SHP77 treated with DMSO at 0.1 percent for 48 hours (cell line): ENCODE measurements at places on chromosomes 16 and 17.

GRCh38 chr17:73765824-73766563, 121.7 kb upstream of the SDK2 start:
- DNase-seq, result no peak

DNA sequence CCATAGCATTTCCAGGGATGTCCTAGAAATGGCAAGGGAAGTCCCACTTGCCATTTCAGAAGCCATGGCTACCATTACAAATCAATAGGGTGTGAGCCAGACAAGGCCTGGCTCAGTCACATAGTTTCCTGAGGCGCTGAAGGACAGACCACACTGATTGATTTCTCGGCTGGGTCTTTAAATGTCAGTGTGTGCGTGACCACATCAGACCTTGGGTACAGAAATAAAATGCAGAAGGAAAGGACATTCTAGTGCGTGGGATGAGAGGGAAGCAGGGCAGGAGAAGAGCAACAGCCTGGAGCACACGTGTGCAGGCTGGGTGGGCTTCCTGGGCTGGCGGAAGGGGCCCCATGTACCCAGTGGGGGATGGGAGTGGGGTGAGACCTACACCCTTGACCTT, 58.7 kb upstream of the LYRM9 start:
- DNase-seq, result no peak

- DNase-seq, result no peak
Observed at GRCh38 chr16:54286090-54286365, 559 bp downstream of the IRX3 start.

GRCh38 chr16:5412731-5413130, 315.1 kb upstream of the EEF2KMT start:
- DNase-seq, result no peak

- DNase-seq, result peak; percentile 41
Observed at GRCh38 chr17:1484676-1485422, 7.6 kb downstream of the MYO1C start.

GRCh38 chr17:4313221-4314114, 49.7 kb upstream of the ANKFY1 start:
- DNase-seq, result no peak

DNA sequence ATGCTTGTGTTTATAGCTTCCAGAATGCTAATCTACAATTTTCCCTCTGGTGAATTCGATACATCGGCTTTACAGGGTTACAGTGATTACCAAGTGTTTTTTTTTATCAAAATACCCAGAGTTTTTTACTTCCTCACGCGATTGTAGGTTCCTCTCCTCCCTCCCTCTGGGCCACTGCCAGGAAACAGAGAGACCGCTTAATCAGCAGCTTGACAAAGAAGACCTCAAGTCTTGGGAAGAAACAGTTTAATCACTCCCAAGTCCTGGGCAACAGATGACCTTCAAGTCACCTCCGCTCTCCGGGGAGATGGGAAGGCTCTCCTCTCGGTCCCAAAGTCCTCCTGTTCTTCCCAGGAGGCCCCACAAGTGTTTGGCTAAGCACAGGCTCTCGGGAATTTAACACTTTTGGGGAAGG, 23.5 kb downstream of the SMTNL2 start:
- no peak for DNase-seq

GRCh38 chr17:55585629-55586028, 74.4 kb upstream of the SMIM36 start:
- no peak for DNase-seq

DNA sequence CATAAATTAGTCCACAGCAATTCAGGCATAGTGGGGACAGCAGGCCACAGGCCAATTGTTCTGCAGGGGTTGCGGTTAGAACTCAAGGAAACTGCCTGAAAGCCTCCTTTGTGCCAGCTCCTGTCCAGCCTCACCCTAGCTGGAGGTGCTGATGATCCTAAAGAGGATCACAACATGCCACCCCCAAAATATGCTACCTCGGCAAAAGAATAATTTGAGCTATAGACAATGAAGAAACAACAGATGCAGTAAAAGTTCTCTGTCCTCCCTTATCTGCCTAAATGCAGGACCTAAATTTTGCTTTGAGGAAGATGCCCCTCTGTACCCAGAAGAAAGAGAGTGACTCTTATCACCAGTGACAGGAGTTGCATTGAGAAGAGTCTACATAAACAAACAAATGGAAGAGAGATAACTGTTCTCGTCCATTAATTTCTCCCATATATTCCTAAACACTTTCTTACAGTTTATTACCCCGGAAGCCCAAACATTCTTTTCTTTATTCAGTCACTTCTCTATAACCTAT, 14.7 kb downstream of the ALOX15 start:
- no peak for DNase-seq

DNA sequence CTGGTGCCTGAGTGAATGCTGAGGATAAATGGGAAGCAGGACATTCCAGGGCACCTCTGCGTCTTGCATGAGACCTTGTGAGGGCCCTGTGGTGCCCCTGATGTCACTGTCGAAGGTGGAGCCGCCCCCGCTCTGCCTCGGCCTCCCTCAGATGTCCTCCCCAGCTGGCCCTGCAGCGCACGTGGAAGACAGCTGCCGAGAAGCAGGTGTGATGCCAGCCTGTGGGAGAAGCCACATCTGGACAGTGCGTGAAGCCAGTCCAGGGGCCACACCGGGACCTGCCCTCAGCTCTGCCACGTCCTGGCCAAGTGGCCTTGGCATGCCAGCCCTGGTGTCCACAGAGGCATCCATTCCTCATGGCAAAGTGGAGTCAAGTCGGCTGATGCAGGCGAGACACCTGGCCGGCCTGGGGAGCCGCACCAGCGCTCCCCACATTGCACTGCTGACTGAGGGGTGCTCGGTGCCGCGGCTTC, 21.6 kb upstream of the METRNL start:
- no peak for DNase-seq

GRCh38 chr16:56916571-56917403, 15.2 kb upstream of the HERPUD1 start:
- no peak for DNase-seq

DNA sequence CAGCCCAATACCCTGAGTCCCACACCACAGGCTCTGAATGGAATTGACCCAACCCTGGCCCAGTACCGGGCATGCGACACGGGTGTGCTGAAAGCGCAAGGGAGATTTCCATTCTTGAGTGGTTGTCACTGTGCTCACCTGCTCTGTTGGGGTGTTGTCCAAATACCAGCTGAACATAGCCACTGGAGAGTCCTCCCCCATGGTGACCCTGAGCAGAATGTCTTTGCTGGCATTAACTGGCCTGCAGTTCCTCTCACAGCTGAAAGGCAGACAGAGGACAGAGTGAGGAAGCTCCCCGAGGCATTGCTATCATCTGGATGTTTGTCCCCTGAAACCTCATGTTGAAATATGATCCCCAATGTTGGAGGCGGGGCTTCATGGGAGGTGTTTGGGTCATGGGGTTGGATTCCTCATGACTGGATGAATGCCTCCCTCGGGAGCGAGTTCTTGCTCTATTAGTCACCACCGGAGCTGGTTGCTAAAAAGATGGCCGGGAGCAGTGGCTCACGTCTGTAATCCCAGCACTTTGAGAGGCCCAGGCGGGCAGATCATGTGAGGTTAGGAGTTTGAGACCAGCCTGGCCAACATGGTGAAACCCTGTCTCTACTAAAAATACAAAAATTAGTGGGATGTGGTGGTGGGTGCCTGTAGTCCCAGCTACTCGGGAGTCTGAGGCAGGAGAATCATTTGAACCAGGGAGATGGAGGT, 57.3 kb upstream of the BCO1 start:
- no peak for DNase-seq

GRCh38 chr16:88686439-88687253, at the start of gene SNAI3:
Gene SNAI3 (minus strand): TSS chr16:88686507. CDS start chr16:88686406, 101 bp downstream.
- DNase-seq, result peak; percentile 46

- DNase-seq, result no peak
Observed at GRCh38 chr16:69477546-69477945, 53.1 kb downstream of the CYB5B start.
